ENCODE measurements at places on chromosomes 4 and X.
A peak's percentile ranks its signal among the peaks of the same experiment; 100 is the strongest.

DNA sequence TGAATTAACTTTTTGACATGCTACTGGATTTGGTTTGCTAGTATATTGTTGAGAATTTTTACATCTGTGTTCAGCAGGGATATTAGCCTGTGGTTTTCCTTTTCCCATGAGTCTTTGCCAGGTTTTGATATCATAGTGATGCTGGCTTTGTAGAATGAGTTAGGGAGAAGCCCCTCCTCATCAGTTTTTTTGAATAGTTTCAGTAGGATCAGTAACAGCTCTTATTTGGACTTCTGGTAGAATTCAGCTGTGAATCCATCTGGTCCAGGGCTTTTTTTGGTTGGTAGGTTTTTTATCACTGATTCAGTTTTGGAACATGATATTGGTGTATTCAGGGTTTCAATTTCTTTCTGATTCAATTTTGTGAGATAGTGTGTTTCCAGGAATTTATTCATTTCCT lies 790.4 kb upstream of the GRID2 start:
- no peak for DNase-seq

DNA sequence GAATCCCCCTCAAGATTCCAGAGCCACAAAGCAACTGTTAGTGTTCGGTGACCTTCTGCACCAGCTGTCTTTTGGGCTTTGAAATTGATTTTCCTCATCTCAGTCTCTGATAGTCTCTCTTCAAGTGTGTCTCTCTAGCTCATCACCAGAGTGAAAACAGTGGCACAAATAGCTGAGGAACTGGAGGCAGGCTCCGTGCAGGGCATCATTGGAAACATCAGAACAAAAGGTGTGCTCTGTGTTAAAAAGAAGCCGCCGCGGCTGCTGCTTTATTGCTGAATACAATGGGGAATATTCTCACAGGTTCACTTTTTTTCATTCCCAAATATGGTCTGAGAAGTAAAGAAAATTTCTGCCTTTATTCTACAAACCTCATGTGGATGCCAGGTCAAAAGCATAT lies 297.5 kb downstream of the DCTD start:
- no peak for DNase-seq

GRCh38 chr4:107951551-107951950 lies 20.2 kb downstream of the CYP2U1 start:
- no peak for DNase-seq

DNA sequence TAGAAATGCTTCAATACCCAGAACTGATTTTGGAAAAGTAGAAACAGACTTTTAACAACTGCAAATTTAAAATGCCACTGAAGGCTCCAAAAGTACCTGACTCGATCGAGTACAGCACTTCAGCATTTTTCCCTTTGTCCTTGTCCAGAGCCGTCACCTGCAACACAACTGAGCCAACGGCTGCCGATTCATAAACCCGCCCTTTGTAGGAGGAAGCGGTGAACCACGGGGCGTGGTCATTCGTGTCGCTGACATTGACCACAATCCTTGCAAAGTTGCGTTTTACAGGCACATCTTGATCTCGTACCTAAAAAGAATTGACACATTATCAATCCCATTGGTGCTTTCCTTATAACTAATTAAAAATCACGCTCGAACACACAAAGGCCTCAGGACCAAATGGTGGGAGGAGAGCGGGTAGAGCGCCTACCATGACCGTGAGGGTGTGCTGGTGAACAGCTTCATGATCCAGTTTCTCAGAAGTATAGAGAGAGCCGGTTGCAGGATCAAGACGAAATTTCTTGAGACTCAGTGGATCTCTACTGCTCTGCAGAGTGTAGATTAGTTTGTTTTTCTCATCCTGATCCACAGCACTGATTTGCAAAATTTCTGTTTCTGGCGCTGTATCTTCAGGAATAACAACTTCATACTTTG lies 72.8 kb upstream of the MTNR1A start:
- DNase-seq = no peak

DNA sequence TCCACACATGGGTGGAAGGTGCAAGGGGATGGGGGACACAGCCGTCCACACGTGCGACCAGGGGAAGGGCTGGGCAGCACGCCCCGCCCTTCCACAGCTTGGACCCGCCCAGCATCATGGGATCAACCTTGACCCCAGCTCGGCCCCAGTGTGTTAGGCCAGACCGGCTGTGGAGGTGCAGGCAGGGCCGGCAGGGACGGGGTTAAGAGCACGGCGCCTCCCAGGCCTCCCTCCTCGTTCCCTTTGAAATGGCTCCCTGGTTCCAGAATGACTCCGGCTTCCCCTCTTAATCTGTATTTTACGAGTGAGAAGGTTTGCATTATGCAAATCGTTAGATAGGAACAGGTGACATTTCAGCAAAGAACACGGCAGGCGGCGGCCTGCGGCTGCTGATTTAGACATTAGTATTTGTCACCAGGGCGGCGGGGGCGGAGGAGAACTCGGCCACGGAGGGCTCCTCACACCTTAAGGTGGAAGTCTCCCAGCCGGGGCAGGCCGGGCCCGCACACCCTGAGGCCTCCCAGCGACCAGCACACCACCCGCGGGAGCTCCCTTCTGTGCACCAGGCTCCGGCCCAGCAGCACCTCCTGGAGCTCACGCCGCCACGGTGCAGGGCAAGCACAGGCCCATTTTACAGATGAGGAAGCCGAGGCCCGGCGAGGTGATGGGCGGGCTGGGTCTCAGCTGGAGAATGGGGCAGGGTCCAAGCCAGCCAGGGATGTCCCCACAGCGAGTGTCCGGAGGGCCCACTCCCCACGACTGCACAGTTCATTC lies 116.1 kb downstream of the FAM53A start:
- DNase-seq = no peak

DNA sequence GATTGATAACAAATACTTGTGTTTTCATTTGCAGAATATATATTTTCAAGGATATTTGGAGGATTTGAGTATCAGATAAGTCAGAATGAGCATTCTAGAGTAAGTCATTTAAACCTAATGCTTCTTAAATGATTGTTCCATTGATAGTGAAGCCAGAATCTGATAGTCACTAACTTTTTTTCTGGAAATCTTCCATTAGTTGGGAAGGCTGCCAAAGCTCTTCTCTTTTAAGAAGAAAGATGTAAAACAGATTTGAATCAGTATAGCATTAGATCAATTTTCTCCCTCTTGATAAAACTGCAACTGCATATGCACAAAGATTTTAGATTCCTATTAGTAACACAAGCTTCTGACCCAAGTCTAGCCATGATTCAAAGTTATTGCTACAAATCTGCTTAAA lies 256.7 kb downstream of the SPOCK3 start:
- DNase-seq = no peak

GRCh38 chrX:10121787-10122186 lies 35.0 kb upstream of the CLCN4 start:
- DNase-seq = no peak

- DNase-seq = no peak
Observed at GRCh38 chr4:84928089-84928488, 38.4 kb downstream of the WDFY3 start.

- no peak for DNase-seq
Observed at GRCh38 chr4:131499141-131499873, 1649.8 kb upstream of the PCDH10 start.

DNA sequence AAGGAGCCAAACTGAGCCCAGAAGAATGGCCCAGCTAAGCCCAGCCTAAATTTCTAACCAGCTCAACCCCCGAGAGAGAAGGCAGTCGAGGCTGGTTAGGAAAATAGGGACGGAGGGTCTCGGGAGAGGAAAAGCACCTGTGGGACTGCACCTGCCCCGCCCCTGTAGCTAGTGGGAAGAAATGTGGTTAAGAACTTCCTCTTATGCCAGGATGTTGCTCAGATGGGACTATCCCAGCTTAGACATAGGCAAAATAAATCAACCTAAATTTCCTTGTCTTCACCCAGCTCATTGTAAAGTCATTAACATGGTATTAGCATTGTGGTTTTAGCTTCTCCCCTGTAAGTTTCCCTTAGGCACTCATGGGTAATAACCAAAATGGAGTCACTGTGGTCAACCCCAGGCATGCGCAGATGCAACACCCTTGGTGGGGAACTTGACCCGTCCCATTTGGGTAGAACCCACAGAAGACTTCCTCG lies 86.8 kb downstream of the ZNF718 start:
- DNase-seq = no peak

- peak; percentile 33 for DNase-seq
Observed at GRCh38 chr4:15400981-15401671, 26.7 kb upstream of the C1QTNF7 start.

DNA sequence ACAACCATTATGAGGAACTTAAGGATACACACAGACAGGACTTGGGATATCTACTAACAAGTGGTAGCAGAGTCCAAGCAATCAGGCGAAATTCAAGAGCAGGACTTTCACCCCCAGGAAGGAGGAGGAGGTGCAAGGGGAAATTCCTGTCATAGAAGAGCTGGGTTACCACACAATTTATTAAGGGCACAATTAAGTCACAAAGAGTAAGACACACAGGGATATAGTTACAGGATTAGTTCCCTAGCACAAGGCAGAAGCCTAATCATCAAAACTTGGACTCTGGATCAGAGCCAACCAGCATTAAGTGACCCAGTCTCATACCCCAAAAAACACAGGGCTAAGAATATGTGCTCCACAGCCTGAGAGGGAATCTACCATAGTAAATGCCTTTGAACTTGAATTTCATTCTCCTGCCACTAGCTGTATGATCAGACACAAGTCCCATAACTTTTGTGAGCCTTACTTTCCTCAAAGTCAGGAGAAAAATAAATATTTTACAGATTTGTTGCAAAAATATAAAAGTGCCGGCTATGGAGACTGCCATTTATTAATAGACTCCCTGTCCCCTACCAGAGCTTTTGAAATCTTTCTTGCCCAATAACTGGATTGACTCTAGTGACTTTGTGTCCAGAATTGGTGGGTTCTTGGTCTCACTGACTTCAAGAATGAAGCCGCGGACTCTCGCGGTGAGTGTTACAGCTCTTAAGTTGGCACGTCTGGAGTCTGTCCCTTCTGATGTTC lies 87.0 kb downstream of the SYNPO2 start:
- no peak for DNase-seq

DNA sequence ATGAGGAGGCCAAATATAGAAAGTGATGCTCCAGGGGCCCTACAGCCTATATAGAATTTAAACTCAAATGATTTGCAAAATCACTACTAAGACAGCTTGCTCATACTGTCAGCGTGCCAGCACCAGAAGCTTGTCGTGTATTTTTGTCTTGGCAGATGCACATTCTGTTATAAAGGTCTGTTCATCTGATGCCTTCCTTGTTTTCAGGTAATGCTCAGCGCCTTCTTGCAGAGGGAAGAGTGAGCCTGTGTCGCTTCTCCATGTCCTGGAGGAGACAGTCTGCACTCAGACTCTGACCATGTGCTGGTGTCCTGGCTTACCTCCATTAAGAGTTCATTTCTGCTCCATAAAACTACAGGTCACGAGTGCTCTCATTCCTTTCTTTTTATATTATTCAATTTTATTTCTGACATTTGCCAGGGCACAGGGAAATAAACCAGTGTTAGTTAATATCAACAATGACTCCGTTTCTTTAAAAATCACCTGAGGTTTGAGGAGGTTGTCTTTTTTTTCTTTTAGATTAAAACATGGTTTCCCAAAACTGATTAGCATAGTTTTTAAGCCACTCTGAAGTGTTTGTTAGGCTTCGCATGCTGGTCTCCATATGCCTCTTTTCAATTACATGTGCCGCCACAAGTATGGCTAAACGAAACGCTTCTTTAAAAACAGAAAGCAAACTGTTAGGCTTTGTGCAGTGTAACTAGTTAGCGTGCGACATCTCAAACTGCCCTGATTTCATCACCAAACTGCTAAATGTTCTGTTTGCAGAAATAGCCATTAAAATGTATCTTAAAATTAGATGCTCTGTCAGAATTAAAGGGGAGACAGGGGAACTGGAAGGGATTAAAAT lies 215.2 kb upstream of the GK2 start:
- no peak for DNase-seq

- DNase-seq = no peak
Observed at GRCh38 chrX:143296521-143296920, 220.8 kb downstream of the SPANXN3 start.

GRCh38 chr4:181890911-181891310 lies 352.3 kb upstream of the TENM3 start:
- no peak for DNase-seq

DNA sequence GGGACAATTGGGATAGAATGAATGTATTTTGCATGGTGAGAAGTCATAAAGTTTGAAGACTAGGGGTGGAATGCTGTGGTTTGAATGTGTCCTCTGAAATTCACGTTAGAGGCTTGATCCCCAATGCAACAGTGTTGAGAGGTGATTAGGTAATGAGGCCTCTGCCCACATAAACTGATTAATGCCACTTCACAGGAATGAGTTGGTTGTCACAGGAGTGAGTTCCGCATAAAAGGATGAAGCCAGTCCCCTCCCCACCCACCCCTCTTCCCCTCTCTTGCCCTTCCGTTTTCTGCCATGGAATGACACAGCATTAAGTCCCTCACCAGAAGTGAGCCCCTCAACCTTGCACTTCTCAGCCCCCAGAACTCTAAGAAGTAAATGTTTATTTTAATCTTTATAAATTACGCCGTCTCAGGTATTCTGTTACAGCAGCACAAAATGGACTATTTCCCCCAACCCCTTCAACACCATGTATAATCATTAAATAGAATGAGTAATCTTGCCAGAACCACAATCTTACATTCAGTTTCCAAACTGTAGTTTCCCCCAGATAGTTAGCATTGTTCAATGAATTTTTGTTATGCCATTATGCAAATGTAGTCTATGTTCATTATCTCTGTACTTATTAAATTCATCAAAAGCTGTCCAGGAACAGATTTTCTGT lies 5.5 kb upstream of the MMAA start:
- DNase-seq = no peak

DNA sequence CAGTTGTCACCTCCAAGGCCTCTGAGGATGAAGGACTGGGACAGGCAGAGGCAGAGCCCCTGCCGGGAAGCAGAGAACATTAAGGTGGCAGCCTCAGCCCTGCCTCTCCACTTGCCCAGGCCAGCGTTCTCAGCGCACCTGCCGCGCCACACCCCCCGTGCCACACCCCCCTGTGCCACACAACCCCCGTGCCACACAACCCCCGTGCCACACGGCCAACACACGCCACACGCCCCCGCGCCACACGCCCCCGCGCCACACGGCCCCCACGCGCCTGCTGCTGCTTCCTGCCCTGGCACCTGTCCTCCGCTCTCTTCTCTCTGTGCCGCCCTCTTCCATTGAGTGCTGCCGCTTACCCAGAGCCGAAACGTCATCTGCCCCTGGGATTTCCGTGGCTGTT lies 58.0 kb upstream of the ZFP42 start:
- no peak for DNase-seq

GRCh38 chrX:150700107-150700506 lies 6.9 kb downstream of the MTMR1 start:
- no peak for DNase-seq

DNA sequence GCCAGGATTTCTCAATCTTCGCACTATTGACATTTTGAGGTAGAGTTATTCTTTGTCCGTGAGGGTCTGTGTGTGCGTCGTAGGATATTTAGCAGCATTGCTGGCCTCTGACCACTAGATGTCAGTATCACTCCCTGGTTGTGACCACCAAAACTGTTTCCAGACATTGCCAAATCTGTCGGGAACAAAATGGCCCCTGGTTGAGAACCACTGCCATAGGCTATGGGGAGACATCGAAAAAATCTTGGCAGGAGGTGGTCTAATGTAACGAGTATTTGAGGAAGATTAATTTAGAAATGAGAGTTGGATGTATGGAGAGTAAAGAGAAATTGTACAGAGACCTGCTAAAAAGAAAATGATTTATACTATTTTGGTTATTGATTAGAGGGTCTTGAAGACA lies 108.4 kb downstream of the DOCK11 start:
- peak; percentile 60 for DNase-seq

GRCh38 chr4:149441338-149441737 lies 374.3 kb downstream of the IQCM start:
- no peak for DNase-seq

Measured in iPS-NIHi11 (cell line).